ENCODE measurements at places on chromosomes 16 and 17. TPM values are rescaled to one million over a fixed set of nuclear protein-coding genes. Genes with fewer than 3 reads are reported as not detected.

The CEP295NL gene
- total RNA-seq = 32.3 TPM

The CMTM1 gene
- total RNA-seq = 47.5 TPM

The C17orf78 gene
- total RNA-seq = 0.56 TPM

The SYNRG gene
- 50.1 TPM for total RNA-seq

The GCGR gene
- total RNA-seq = 1.3 TPM

The SOX15 gene
- total RNA-seq = 4.0 TPM

The TMEM235 gene
- not detected for total RNA-seq

The RDM1 gene
- 18.6 TPM for total RNA-seq

The CNEP1R1 gene
- total RNA-seq = 51.5 TPM

The LIMD2 gene
- total RNA-seq = 22.9 TPM

DNA sequence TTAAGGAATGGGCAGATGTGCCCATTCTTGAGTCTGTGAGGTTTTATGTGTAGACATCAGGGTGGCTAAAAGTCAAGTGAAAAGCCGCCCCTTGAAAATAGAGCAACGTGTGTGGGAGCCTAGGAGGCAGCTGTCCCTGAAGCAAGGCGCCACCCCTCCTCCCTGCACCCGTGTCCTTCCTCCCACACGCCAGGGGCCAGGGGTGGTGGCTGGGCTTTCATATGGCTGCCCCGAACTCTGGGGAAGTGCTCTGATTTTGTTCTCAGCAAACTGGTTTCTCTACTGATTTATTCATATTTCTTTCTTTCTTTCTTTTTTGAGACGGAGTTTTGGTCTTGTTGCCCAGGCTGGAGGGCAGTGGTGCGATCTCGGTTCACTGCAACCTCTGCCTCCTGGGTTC, 4.7 kb downstream of the ZNF750 start:
- H3K4me3 ChIP-seq = no peak overlapping the region
- H3K27ac ChIP-seq = no peak overlapping the region
- no peaks in the 10 kb centered on the region for H3K27me3 ChIP-seq
- DNase-seq = peak; percentile 64

DNA sequence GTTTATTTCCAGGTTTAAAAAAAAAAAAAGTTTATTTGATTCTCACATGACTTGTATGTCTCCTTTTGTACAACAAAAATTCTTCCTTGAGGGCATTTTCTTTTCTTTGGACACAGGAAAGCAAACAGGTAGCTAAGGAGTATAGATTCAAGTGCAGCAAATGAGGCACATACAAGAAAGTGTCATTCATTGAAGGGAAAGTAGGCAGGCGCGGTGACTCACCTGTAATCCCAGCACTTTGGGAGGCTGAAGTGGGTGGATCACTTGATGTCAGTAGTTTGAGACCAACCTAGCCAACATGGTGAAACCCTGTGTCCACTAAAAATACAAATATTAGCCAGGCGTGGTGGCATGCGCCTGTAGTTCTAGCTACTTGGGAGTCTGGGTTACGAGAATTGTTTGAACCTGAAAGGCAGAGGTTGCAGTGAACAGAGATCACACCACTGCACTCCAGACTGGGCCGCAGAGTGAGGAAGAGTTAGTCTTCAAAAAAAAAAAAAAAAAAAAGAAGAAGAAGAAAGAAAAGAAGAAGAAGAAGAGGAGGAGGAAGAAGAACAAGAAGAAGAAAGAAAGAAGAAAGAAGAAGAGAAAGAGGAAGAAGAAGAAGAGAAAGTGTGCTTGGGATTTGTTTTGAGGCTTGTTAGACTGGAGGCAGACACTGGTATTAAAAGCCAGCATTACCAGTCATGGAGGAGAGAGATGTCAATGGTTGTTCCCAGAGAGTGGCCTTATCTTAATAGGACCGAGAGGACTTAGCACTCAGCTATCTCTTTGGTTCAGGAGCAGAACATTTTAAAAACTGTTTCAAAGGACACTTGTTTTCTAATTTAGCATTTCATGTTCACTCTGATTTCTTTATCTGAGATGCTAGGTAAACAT, 19.7 kb downstream of the GINS3 start:
- H3K4me1 ChIP-seq = peaks cover 29% of the 10 kb centered on the region
- peak overlapping the region; percentile 69 for H3K27ac ChIP-seq
- no peak overlapping the region for H3K4me3 ChIP-seq
- H3K36me3 ChIP-seq = no peaks in the 10 kb centered on the region

- no peaks in the 10 kb centered on the region for H3K27me3 ChIP-seq
- DNase-seq = no peak
- no peaks in the 10 kb centered on the region for H3K36me3 ChIP-seq
- H3K4me3 ChIP-seq = no peak overlapping the region
- H3K4me1 ChIP-seq = peaks cover 11% of the 10 kb centered on the region
- H3K27ac ChIP-seq = no peak overlapping the region
Observed at GRCh38 chr17:8072729-8073461, 14.6 kb downstream of the ALOX12B start.

GRCh38 chr17:68602289-68602688, 1.1 kb upstream of the FAM20A start:
- no peak overlapping the region for H3K27ac ChIP-seq
- H3K4me1 ChIP-seq = peaks cover 22% of the 10 kb centered on the region
- no peak for DNase-seq
- H3K27me3 ChIP-seq = no peaks in the 10 kb centered on the region
- no peak overlapping the region for H3K4me3 ChIP-seq

DNA sequence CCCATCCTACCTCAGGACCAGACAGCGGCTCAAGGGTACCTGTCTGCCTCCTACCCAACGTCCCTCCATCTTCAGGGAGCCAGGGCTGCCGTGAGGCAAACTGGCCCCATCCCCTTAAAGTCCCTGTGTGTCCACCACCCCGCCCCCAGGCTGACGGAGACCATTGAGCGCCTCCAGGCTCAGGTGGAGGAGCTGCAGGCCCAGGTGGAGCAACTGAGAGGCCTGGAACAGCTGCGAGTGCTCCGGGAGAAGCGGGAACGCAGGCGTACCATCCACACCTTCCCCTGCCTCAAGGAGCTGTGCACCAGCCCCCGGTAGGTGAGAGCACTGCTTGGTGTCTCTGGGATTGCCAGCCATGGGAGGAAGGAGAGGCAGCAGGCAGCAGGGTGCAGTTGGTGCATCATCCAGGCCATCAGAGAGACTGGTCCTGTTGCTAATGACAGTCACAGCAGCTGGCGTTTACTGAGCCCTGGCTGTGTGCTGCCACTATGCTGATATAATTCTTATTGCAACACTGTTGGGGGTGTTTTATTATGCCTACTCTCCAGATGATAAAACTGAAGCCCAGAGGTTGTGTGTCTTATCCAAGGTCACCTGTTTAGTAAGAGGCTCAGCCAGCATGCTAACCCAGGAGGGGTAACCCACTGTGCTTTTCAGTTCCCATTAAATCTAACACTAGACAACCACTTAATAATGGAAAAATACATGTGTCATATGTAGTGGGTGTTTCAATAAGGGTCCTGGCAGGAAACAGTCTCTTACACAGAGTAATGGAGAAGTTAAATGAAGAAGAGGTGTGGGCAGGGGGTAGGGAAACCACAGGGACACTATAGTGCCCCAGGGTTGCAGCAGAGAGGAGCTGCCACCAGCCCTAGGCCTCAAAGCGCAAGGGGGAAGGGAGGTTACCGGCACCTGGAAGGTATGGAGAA, 10.3 kb upstream of the MRPL58 start:
- H3K27ac ChIP-seq = no peak overlapping the region
- H3K36me3 ChIP-seq = no peaks in the 10 kb centered on the region
- H3K4me3 ChIP-seq = no peak overlapping the region
- H3K27me3 ChIP-seq = no peaks in the 10 kb centered on the region

- no peak for DNase-seq
- no peaks in the 10 kb centered on the region for H3K27me3 ChIP-seq
- peaks cover 5% of the 10 kb centered on the region for H3K4me1 ChIP-seq
- no peaks in the 10 kb centered on the region for H3K36me3 ChIP-seq
- no peak overlapping the region for H3K4me3 ChIP-seq
Observed at GRCh38 chr17:18948476-18949006, 3.4 kb upstream of the SLC5A10 start.

GRCh38 chr16:78727536-78727935, 628.1 kb downstream of the WWOX start:
- H3K4me3 ChIP-seq = no peak overlapping the region
- no peaks in the 10 kb centered on the region for H3K4me1 ChIP-seq
- DNase-seq = no peak
- no peaks in the 10 kb centered on the region for H3K27me3 ChIP-seq
- no peak overlapping the region for H3K27ac ChIP-seq

GRCh38 chr16:138049-138417, 440 bp downstream of the NPRL3 start:
- H3K36me3 ChIP-seq = no peaks in the 10 kb centered on the region
- no peaks in the 10 kb centered on the region for H3K27me3 ChIP-seq
- peak overlapping the region; percentile 80 for H3K4me3 ChIP-seq
- peak; percentile 25 for DNase-seq

DNA sequence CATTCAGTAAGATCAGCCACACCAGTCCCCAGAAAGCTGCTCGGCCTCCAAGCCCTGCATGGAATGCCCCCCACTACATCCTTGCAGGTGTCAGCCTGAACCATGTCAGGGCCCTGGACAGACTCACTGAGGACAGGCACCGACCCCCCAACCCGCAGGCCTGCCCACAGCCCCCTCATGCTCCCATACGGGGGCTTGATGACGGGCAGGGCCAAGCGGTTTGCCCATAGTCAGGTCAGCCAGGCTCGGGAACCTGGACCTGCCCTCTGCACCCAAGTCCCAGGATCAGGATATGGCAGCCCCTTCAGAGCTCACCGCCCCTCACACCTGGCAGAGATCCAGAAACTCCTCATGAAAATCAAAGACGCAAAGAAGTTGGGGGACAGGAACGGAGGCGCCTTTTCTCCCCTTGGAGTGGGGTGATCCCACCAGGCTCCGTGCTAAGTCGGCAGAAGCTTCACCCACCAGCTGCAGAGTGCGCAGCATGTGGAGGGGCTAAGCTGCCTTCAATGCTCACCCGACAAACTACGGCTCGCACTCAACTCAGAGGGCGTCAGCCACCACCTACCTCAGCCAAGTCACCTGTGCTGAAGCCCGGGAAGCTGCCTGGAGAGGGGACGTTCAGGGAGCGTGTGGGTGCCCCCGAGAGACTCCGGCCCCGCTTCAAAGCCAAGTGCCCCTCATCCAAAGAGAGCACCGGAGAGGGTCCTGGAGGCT, 26.5 kb downstream of the GNPTG start:
- DNase-seq = no peak
- H3K4me3 ChIP-seq = no peak overlapping the region
- H3K4me1 ChIP-seq = peaks cover 19% of the 10 kb centered on the region
- no peaks in the 10 kb centered on the region for H3K27me3 ChIP-seq
- no peaks in the 10 kb centered on the region for H3K36me3 ChIP-seq
- no peak overlapping the region for H3K27ac ChIP-seq

DNA sequence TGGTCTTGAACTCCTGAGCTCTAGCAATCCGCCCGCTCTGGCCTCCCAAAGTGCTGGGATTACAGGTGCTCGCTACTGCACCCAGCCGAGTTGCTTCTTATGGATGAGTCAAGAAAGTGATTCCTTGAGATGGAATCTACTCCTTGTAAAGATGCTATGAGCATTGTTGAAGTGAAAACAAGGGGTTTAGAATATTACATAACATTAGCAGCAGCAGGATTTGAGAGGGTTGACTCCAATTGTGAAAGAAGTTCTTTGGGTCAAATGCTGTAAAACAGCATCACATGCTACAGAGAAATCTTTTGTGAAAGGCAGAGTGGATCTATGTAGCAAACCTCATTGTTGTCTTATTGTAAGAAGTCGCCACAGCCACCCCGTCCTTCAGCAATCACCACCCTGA, 72.7 kb downstream of the NT5M start:
- no peak overlapping the region for H3K4me3 ChIP-seq
- no peak for DNase-seq
- no peaks in the 10 kb centered on the region for H3K36me3 ChIP-seq
- H3K27me3 ChIP-seq = no peaks in the 10 kb centered on the region
- no peaks in the 10 kb centered on the region for H3K4me1 ChIP-seq
- no peak overlapping the region for H3K27ac ChIP-seq

DNA sequence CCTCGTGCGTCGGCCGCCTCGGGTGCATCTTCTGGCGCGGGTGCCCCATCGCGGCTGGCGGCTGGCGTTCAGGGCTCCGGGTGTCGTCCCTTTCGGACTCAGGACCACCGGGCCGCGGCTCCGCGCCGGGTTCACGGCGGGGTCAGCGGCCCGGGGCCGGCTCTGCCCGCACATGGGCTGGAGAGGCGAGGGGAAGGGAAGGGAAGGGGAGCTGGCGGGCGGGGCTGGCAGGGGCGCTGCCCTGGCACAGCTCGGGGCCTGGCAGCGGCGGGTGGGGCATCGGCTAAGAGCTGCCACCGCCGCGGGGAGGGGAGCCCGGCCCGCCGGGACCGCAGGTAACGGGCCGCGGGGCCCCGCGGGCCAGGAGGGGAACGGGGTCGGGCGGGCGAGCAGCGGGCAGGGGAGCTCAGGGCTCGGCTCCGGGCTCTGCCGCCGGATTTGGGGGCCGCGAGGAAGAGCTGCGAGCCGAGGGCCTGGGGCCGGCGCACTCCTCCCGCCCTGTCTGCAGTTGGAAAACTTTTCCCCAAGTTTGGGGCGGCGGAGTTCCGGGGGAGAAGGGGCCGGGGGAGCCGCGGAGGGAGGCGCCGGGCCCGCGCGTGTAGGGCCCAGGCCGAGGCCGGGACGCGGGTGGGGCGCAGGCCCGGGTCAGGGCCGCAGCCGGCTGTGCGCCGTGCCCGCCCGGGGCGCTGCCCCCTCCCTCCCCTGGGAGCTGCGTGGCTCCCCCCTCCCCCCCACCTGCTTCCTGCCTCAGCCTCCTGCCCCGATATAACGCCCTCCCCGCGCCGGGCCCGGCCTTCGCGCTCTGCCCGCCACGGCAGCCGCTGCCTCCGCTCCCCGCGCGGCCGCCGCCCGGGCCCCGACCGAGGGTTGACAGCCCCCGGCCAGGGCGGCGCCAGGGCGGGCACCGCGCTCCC, 646 bp downstream of the HIC1 start:
- H3K36me3 ChIP-seq = no peaks in the 10 kb centered on the region
- peak overlapping the region; percentile 81 for H3K4me3 ChIP-seq
- no peaks in the 10 kb centered on the region for H3K27me3 ChIP-seq
- H3K4me1 ChIP-seq = peaks cover 20% of the 10 kb centered on the region
- DNase-seq = no peak
- H3K27ac ChIP-seq = peak overlapping the region; percentile 92

DNA sequence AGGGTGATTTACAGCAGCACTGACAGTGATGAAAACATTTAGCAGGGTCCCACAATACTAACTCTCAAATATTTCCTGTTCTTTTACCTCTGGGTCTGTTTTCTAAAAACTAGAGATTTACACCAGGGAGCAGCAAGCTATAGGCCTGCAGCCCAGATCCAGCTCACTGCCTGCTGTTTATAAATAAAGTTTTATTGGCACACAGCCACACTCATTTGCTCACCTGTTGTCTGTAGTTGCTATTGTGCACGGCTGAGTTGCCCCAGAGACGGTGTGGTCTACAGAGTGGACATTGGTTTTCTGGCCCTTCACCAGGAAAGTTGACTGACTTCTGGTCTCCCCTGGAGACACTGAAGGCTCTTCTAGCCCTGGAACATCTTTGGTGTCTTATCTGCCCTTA, 16.3 kb upstream of the JPT2 start:
- H3K4me3 ChIP-seq = no peak overlapping the region
- no peaks in the 10 kb centered on the region for H3K27me3 ChIP-seq
- no peak for DNase-seq
- H3K4me1 ChIP-seq = peaks cover 4% of the 10 kb centered on the region
- H3K27ac ChIP-seq = no peak overlapping the region
- no peaks in the 10 kb centered on the region for H3K36me3 ChIP-seq
